ENCODE measurements at places on chromosomes 2 and 18.

DNA sequence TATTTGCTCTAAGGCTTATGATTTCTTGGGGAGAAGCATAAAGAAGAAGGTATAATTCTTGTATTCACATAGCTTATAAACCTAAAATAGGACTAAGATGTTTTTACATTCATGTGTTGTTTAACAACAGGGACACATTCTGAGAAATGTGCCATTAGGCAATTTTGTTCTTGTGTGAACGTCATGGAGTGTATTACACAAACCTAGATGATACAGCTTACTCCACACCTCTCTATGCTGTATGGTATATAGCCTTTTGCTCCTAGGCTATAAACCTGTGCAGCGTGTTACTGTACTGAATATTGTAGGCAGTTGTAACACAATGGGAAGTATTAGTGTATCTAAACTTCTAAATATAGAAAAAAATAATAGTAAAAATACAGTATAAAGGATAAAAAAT, 92.1 kb downstream of the PHLPP1 start:
- no peak for DNase-seq

DNA sequence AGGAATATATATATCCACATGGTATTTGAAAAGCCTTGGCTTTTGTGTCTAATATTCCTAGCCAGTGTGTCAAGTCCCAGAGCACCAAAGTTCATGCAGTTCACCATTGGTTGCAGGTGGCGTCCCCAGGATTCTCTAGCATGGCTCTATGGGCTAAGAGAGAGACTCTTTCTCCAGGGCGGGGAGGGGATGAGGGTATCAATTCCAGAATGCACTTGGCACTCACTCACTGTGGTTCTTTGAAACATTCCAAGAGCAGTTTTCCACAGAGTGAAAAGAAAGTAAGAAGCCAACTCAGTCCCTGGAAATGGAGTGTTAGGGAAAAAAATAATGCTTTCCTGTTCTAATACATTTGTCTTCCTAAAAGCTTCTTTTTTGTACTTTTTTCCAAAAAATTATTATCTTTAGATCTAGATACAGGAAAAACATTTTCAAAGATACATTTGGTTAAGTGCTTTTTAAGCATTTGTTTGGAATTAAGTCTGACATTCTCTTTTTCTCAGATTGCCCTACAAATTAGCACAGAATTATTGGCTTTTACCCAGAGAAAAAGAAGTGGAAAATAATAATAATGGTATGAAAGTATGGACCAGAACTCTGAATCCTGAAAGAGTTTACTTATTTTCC, 239.9 kb downstream of the PAX3 start:
- DNase-seq, result peak; percentile 40

DNA sequence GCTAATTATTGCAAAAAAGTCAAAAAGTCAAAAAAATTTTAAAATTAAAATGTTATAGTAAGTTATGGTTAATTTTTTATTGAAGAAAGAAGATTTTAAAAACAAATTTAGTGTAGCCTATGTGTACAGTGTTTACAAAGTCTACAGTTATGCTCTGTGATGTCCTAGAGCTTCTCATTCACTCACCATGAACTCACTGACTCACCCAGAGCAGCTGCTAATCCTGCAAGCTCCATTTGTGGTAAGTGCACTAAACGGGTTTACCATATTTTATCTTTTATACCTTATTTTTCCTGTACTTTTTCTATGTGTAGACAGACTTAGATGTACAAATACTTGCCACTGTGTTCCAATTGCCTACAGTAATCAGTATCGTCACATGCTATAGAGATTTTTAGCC, 788.2 kb downstream of the DSC3 start:
- no peak for DNase-seq

DNA sequence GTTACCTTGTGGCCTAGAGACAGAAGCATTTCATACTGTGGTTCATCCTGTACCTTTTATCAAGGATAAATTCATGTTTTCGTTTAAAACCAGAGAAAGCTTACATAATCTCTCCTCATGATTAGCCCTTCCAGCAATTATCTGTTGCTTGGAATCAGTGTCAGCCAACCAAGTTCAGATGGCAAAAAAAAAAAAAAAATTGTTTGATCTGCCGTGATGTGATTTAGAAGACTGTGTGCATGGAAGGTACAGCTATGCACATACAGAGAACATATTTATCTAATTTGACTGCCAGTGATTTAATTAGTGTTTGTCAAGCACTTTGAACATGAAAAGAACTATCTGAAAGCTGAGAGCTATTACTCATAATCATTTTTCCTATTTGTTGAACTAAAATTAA, 180.9 kb downstream of the ZEB2 start:
- DNase-seq, result no peak

DNA sequence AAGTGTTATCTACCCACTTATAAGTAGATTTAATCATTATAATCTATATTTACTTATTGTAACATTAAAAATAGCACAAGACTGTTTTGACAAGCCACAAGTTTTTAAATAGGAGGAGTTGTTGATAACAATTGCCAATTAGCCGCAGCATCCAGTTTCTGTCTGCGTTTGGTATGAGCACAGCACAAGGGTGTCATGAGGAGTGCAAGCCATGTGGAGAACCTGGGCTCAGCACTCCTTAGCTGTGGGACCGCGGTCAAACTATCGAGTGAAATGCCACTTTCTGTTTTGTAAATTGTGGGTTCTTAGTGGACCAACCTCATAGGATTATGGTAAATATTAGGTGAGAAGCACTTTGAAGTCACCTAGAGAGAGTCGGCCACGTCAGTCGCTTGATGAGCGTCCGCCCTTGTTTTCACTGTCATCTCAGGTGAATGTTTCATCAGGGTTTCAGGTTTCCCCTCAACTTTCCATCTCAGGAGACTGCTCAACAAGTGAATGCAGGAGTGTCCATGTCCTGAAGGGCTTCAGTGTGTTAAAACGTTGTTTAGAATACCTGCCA, 294.5 kb downstream of the ZNF407 start:
- DNase-seq, result no peak

- peak; percentile 8 for DNase-seq
Measured at GRCh38 chr18:46412916-46413315, 244.1 kb downstream of the LOXHD1 start.

DNA sequence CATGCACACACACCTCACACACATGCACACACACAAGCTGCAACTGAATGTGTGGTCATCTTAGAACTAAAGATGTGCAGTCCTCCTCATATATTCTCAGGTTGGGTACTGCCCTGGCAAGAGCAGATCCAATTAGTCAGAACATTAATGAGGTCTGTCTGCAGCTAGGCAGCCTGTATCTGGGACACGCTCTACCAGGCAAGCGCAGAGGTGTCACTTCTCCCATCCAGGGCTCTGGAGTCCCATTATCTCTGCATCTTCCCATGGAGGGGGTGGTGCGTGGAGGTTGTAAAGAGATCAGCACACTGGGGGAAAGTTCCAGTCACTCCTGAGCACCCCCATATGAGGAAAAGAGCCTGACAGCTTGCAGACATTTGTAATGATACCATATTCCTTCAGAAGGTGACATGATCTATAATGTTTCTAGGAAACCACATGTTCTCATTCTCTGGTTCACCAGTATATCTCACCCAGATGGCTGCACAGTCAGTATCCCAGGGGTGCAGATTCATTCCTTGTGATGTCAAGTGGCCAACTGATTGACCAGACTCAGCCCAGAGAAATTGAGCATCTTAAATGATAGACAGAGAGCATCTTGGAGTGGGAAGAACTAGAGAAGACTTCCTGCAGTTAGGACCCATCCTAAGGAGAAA, 95.4 kb downstream of the RTN4 start:
- no peak for DNase-seq

GRCh38 chr2:47269316-47270232, 114.5 kb upstream of the STPG4 start:
- DNase-seq, result peak; percentile 99

DNA sequence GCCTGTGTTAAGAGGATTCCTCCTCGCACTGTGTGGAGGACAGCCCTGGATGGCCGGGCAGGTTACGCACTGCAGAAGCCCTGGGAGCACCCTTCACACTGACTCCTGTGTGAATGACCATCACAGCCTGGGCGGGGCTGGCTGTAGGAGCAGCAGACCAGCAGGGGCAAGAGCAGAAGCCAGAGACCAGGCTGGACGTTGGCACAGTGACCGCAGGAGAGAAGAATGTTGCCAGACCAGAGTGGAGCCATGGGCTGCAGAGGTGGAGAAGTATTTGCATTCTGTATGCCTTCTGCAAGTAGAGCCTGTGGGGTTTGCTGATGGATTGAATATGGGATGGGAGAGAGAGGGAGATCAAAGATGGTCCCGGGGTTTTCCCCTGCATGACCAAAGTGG, 23.1 kb downstream of the LRRFIP1 start:
- no peak for DNase-seq

- peak; percentile 47 for DNase-seq
Measured at GRCh38 chr2:109594246-109594885, 19.4 kb downstream of the SEPTIN10 start.

- no peak for DNase-seq
Measured at GRCh38 chr18:37529863-37530262, 35.7 kb downstream of the CELF4 start.

GRCh38 chr2:225008935-225009334, 33.3 kb downstream of the DOCK10 start:
- DNase-seq, result peak; percentile 26

DNA sequence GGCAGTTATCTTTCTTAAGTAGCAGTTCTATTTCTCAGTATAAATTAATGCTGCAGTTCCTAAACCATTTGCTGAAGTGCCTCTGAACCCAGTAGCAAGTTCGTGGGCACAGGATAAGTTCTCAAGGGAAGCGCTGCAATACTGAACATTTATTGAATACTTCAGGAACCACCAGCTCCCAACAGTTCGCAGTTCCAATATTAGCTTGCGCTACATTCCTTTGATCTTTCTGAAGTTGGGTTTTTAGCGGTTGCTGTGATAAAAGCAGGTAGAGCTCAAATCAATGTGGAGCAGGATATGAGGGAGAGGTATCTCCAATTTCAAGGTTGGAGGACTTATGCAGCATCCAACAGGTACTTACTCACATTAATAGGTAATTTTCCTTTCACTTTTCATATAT, 33.7 kb downstream of the PDCL3 start:
- DNase-seq, result no peak

GRCh38 chr2:127984551-127984950, 43.3 kb downstream of the SAP130 start:
- DNase-seq, result peak; percentile 26

- no peak for DNase-seq
Measured at GRCh38 chr2:53942280-53942679, 28.5 kb downstream of the PSME4 start.

- DNase-seq, result peak; percentile 2
Measured at GRCh38 chr18:35122586-35123224, 81.5 kb downstream of the MAPRE2 start.
